ENCODE measurements at places on chromosomes 3 and 15.

- DNase-seq: no peak
Observed at GRCh38 chr3:62373215-62373614, at the start of gene FEZF2. Gene FEZF2, minus strand, starts transcription at chr3:62373550. Its CDS starts 682 bp downstream, at chr3:62372868.

GRCh38 chr3:159839561-159840379, 148.9 kb upstream of the IL12A start:
- DNase-seq: no peak

DNA sequence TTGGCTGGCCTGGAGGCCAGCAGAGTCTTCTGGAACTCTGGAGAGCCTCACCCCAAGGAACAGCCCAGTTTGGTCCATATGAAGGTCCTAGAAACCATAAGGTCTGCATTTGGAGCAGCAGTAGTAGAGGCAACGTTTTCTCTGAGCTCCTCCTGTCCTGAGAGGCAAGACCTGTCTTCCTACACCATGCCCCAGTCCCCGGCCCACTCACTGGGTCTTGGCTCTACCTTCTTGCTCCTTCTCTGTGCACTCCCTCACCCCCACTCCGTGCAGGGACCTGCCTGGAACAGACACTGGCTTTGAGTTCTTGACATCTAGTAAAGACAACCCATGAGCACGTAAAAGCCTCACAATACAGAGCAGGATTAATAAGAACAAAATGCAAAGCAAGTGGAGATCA, 76.6 kb downstream of the CHRD start:
- no peak for DNase-seq

DNA sequence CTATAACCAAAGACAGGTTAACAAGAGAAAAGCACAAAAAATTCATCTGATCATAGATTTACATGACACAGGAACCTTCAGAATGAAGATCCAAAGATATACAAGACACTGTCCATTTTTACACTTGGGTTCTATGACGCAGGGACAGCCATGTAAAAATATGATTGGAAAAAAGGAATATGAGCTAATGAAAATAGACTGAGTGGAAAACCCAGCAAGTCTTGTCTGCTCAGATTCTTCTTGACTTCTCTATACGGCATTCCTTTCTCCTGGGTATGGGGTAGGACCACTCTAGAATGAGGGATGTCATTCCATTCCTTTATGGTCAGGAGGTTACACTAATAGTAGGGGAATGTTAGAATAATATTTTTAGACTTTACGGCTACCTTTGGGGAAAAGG, 46.9 kb downstream of the WDR49 start:
- DNase-seq: no peak

GRCh38 chr15:52262364-52262763, 33.2 kb downstream of the MYO5C start:
- DNase-seq: no peak

DNA sequence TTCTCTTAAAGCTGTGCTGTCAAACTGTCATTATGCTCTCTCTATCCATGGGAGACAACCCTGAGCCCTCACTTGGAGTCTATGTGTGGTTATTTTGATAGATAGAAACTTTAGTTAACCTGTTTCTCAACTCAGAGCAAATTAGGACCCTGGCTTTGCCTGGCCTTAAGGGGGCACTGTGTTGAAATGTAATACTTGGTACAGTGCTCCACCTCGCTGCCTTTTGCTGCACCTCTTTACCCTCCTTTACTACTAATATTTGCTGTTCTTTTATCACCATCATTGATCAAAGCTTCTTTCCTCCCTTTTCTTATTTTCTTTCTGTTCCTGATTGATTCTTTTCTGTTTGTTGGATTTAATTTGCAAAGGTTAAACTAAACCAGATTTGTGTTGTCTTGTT, 34.3 kb downstream of the STT3B start:
- DNase-seq: no peak
